CD4-positive, alpha-beta T cell treated with Interferon alpha-2 for 1 hour (primary cell): ENCODE measurements at places on chromosomes 2 and 18.

GRCh38 chr18:3226048-3226447, 6.3 kb upstream of the MYOM1 start:
- DNase-seq = no peak

DNA sequence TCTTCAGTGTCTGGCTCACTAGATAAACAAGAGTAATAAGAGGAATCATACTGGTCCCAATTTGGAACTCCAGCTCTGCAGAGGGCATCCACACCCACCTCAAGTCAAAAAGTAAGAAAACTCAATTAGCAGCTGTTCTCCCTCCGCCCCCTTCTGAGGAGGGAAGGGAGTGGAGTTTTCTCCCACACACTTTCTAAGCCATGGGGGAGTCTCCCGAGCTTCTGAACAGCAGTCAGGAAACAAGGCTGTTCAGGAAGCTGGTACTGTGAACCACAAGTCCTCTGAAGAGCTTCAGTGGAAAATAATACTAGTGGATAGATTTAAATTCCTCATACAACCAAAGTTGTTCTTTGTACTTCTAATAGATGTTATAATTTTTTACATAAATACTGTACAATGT, 32.9 kb upstream of the SPTBN1 start:
- DNase-seq = no peak

- DNase-seq = no peak
Observed at GRCh38 chr2:75558786-75559679, 1.7 kb downstream of the EVA1A start.

DNA sequence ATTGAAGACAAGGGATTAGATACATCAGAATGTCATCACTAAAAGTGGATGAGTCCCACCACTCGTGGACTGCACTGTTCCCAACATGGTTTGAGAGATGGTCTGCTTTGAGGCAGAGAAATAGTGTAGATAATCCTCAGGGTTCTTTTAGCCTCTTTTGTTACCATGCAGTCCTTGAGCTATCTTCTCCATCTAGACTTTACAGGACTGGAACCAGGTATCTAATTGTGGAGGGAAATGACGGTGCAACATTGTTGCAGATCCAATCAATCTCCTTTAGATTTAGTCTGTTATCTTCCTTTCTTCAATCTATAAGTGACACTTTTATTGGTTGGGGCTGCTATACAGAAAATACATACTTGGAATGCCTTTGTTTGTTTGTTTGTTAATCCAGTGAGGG, 183.8 kb upstream of the CWC22 start:
- no peak for DNase-seq

DNA sequence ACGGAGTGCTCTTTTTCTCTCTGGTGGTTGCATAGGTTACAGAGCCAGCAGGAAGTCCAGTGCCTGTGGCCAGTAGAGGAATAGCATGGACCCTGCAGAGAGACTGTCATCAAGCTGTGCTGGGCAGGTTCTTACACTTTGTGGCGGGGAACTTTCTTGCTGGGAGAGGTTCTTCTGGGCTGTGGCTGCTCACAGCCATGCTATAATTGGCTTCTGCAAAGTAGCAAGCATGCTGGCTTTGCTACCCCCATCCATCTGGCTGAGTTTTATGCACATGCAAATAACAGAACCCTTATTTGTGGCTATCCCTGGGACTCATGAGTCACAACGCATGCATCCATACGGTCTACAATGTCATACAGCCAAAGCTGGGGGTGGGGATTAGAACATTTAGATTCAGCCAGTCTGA, 68.9 kb downstream of the PLCL1 start:
- DNase-seq = no peak

DNA sequence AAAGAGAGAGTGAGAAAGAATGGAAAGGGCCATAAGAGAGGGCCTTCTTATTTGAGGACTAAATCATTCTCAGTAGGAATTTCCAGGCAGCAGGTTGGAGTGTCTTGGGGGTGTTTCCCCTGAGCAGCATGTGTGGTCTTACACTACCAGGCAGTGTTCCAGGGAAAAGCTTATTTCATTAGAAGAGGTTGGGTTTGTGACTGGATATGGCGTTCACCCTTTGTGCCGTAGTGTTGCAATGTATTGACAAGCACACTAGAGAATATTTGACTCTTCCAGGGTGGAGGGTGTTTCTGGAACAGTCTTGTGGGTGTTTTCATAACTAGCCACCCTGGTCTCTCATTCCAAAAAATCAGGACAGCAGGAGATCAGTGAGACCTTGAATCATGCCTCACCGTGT, 105.5 kb downstream of the NRP2 start:
- DNase-seq = no peak

DNA sequence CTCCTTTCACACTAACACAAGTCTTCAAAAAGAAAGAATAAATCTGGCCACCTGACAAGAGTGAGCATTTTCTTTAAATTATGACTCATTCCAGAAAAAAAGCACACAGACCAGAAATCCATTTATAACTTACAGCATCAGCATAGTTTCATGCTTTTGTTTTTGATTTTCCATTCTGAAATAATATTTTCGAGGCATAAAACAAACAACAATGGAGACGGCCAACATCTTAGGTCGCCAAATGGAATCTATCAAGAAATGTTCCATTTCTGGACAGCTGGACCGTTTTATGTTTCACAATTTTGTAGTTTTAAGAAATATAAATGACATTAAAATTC, 165.4 kb upstream of the ZFP36L2 start:
- no peak for DNase-seq
